ENCODE measurements at places on chromosomes 4 and X. TPM values are rescaled to one million over a fixed set of nuclear protein-coding genes. Genes with fewer than 3 reads are reported as not detected.

DNA sequence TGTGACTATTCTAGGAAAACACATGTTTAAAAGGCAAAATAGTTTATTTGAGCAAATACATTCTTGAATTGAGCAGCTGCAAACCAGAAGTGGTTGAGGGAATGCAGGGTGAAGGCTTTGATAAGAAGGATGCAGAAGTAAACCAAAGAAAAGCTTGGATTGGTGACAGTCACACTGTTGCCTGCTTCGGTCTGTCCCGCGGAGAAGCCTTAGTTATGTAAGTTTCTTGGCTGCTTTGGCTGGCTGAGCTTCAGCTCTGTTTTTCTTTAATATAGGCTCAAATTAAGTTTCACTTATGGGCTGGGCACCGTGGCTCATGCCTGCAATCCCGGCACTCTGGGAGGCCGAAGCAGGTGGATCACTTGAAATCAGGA is 67.6 kb downstream of the FAM53A start:
- no peak for DNase-seq

GRCh38 chr4:79679859-79680258 is 271.8 kb upstream of the GK2 start:
- DNase-seq, result no peak

DNA sequence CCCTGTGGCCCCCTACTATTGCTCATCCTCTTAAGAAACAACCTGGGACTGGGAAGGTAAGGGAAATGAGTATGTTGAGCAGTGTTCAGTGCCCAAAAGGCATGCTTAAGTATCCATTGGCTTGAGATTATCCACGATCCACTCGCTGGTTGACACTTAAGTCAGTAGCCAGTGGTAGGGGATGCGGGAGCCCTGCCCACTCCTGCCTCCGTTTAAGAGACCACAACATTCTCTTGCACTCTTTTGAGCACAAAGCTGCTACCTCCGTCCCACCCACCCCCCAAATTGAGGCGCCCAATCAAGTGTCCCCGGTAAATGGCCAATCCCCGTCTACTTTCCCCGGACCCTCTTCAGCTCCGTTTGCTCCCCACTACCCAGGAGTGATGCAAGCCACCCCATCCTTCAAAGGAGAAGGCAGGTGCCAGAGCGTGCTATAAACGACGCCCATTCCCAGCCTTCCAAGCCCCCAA is 25.0 kb downstream of the UTP14A start:
- DNase-seq, result no peak

- DNase-seq, result peak; percentile 25
Measured at GRCh38 chr4:165301833-165302232, 25.6 kb upstream of the MSMO1 start.

DNA sequence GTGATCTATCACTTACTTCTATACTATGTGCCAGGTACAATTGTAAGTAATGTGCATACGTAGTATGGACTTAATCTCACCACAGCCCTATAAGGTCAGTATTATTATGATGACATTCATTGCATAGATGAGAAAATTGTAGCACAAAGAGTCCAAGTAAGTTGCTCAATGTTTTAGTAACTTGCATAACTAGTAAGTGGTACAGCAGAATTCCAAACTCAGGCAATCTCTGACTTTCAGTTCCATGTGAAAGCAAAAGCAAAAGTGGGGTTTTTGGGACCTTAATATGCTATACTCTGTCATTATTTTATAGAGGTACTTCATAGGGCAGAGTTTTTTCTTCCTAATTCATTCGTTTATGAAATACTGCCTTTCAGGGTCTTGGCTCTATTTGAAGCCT is 188.8 kb upstream of the VEGFC start:
- no peak for DNase-seq

- no peak for DNase-seq
Measured at GRCh38 chrX:6681521-6682145, 146.7 kb upstream of the VCX3A start.

- peak; percentile 82 for DNase-seq
Measured at GRCh38 chr4:76105652-76106051, 31.1 kb downstream of the ART3 start.

The PRR32 gene
- 95.8 TPM for total RNA-seq

GRCh38 chrX:46311581-46312120 is 233.6 kb downstream of the ZNF674 start:
- DNase-seq, result no peak

- DNase-seq, result no peak
Measured at GRCh38 chr4:68953056-68953596, 1.5 kb upstream of the UGT2A3 start.

The PDS5A gene
- 32.8 TPM for total RNA-seq

DNA sequence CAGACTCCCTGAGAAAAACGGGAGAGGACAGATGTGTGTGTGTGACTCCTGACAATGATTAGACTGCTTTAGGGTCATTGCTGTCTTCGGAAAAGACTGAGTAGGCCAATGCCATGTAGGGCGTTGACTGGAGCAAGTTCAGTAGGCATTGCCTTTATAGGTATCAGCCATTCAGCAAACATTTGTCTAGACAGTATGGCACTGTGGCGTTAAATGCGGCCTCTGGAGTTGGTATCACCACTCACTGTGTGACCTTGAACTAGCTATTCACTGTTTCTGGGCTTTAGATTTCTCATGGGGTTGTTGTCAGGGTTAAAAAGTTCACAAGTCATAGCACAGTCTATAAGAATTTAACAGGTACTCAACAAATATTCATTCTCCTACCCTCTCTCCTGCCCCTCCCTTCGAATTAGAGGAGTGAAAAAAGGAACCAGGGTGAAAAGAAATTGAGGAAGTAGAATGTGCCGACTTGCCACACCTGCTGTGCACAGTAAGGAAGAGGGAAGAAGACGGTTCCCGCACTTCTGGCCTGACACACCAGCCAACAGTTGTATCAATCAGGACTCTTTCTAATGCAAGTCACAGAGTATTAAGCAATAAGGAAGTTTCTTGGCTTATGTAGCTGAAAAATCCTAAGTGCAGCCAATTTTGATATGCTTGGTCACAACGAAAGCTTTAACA is 83.2 kb upstream of the PLAC8 start:
- DNase-seq, result peak; percentile 38

The RXFP1 gene
- total RNA-seq, result 1.1 TPM

DNA sequence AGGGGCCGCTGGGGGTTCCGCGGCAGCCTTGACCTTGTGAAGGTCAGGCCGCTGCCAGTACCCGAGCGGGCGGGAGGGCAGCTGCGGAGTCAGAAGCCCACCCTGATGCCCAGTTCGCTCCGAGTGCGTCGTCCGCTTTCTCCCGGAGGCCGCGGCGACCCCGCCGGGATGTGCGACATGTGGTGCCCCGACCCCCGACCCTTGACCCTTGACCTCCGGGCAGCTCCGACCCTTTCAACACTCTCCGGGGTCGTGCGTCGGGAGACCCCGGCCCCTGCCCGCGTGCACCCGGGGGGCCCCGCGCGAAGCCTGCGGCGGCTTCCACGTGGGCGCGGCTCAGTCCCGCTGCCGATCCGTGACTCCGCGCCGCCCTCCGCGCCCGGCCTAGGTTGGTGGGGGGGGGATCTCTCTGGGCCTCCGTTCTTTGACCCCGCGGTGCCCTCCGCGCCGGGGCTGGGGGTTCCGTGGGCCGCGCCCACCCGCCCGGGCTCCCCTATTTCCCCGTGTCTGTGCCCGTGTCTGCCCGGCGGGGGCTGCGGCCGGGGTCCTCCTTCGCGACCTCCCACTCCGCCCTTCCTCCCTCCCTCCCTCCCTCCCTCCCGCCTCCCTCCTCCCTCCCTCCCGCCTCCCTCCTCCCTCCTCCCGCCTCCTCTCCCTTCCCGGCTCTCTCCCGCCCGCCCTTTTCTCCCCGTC is 609 bp upstream of the SLC25A6 start:
- peak; percentile 91 for DNase-seq

The SMS gene
- total RNA-seq, result 69.9 TPM

- DNase-seq, result no peak
Measured at GRCh38 chr4:68732653-68733466, 62.4 kb upstream of the UGT2B15 start.

- no peak for DNase-seq
Measured at GRCh38 chr4:46820154-46820553, 88.9 kb downstream of the COX7B2 start.

DNA sequence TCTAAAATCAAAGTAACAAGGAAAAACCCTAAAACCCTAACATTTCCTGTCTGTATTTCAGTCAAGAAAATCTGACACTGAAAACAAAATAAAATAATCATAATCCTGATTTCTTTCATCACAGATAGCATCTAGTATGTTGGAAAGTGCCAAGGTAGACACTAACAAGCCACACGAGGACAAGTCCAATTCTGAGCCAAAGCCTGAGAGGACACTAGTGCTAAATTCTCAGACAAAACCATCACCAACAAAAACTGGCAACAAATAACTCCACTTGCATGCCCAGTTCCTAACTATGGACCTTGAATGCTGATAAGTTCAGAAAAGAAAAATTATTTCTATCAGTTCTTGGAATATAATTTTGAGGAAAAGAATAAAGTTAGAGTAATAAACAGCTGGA is 113.7 kb downstream of the MANBA start:
- DNase-seq, result no peak

The ASB5 gene
- total RNA-seq, result 94.7 TPM

All from muscle of leg (tissue), 16 donors.